ENCODE measurements at places on chromosomes 6 and 20.

GRCh38 chr20:24954566-24954965 lies 5.5 kb downstream of the CST7 start:
- no peak for DNase-seq

DNA sequence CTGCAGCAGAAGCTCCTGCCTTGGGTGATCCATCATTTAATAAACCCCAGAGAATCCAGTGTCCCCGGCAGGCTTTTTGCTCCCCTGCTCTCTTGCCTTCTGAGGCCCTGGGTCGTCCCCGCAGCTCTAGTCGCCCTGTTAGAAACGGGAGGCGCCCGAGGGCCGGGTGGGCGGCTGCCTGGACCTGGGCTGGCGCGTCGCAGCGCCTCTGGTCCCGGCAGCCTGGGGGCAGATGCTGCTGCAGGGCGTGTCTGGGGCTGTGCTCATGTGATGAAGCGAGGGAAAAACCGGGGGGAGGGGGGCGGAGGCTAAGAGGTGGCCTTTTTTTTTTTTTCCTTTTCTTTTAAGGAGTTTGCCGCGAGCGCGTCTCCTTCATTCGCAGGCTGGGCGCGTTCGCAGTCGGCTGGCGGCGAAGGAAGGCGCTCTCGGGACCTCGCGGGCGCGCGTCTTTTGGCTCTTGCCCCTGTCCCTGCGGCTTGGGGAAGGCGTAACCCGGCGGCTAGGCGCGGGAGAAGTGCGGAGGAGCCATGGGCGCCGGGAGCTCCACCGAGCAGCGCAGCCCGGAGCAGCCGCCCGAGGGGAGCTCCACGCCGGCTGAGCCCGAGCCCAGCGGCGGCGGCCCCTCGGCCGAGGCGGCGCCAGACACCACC lies 394 bp downstream of the AKAP12 start:
- no peak for DNase-seq

GRCh38 chr6:84065693-84066290 lies 32.2 kb downstream of the MRAP2 start:
- DNase-seq = no peak

GRCh38 chr6:65505736-65506135 lies 201.3 kb downstream of the EYS start:
- no peak for DNase-seq

- no peak for DNase-seq
Observed at GRCh38 chr6:111591901-111592461, 13.7 kb downstream of the TRAF3IP2 start.

- no peak for DNase-seq
Observed at GRCh38 chr20:38569747-38570525, 11.1 kb upstream of the ADIG start.

DNA sequence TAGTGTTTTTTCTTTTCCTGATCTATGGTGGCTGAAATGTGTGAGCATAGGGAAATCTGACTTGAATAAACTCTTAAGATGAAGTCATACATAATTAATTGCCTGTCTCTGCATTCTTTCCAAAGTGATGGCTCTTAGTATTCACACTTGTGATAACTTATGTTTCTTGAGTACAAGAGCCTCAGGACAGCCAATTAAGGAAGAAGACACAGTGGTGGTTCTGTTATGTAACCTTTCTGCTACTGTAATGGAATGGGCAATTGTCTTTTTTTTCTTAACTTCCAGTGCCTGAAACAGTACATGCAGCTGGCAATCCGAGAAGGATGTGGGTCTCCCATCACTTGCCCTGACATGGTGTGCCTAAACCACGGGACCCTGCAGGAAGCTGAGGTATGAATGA lies 40.1 kb downstream of the RNF144B start:
- DNase-seq = no peak

- DNase-seq = peak; percentile 28
Observed at GRCh38 chr20:1108437-1108920, 9.9 kb upstream of the PSMF1 start.

DNA sequence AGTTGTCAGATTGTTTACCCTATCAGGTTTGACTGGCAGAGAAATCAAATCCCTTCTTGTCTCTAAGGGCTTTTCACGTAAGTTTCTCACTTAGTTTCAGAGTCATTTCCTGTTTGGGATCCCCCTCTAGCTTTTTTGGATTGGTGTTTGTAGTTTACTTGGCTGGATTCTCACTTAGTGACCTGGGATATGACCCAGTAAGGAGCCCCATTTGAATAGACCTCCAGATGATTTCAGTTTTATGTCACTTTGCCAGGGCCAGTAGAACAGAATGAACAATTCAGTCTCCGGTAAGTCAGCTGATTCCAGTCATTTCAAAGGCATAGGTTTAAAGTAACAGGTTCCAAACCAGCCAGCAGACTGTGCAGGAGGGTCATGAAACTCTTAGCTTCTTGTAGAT lies 8.2 kb downstream of the FAM135A start:
- no peak for DNase-seq

Measured in stimulated activated CD4-positive, alpha-beta T cell treated with anti-CD3 and anti-CD28 coated beads, Interleukin-12 subunit alpha, Interleukin-12 subunit beta, amount 100 ng/mL, for 24 hours (primary cell).